ENCODE measurements at places on chromosomes 5 and 9. TPM values are rescaled to one million over a fixed set of nuclear protein-coding genes. Genes with fewer than 3 reads are reported as not detected.

The HMGCS1 gene
- polyA plus RNA-seq, result 31.1 TPM

The BICD2 gene
- 13.4 TPM for polyA plus RNA-seq

The CCNH gene
- 53.8 TPM for polyA plus RNA-seq

The ZCCHC7 gene
- 20.9 TPM for polyA plus RNA-seq

The ITK gene
- not detected for polyA plus RNA-seq

The FBP1 gene
- not detected for polyA plus RNA-seq

The MCCC2 gene
- polyA plus RNA-seq, result 30.7 TPM

The SLC1A3 gene
- 2.2 TPM for polyA plus RNA-seq

The MSX2 gene
- polyA plus RNA-seq, result 7.2 TPM

The GAPT gene
- polyA plus RNA-seq, result not detected

The MAMDC2 gene
- polyA plus RNA-seq, result 10.4 TPM

The EGR1 gene
- polyA plus RNA-seq, result 24.5 TPM

The IFNA13 gene
- polyA plus RNA-seq, result not detected

The PCDHGB7 gene
- 16.2 TPM for polyA plus RNA-seq

The LHX3 gene
- polyA plus RNA-seq, result not detected

The ABO gene
- not detected for polyA plus RNA-seq

The FABP6 gene
- polyA plus RNA-seq, result not detected

The ANXA6 gene
- 502 TPM for polyA plus RNA-seq

The OR1Q1 gene
- 0.14 TPM for polyA plus RNA-seq

The LRRC19 gene
- not detected for polyA plus RNA-seq

The CD14 gene
- 0.29 TPM for polyA plus RNA-seq

The IFNB1 gene
- polyA plus RNA-seq, result not detected

The CCDC192 gene
- polyA plus RNA-seq, result not detected

The SAP30L gene
- 51.9 TPM for polyA plus RNA-seq

The RRAGA gene
- 186 TPM for polyA plus RNA-seq

The HMCN2 gene
- polyA plus RNA-seq, result under 0.01 TPM

The ZNF367 gene
- polyA plus RNA-seq, result 0.36 TPM

The TMCO6 gene
- polyA plus RNA-seq, result 5.0 TPM

The DDX4 gene
- not detected for polyA plus RNA-seq

The SLC27A6 gene
- polyA plus RNA-seq, result 0.04 TPM

The TDRD7 gene
- 7.3 TPM for polyA plus RNA-seq

All from AG04450 (cell line).